ENCODE measurements at places on chromosomes 4 and X.

GRCh38 chrX:52346174-52347165 lies 22.4 kb upstream of the XAGE2 start:
- peak; percentile 19 for DNase-seq

GRCh38 chr4:75710246-75710645 lies 14.1 kb upstream of the USO1 start:
- DNase-seq = no peak

GRCh38 chrX:29242856-29243255 lies 655.6 kb downstream of the IL1RAPL1 start:
- no peak for DNase-seq

DNA sequence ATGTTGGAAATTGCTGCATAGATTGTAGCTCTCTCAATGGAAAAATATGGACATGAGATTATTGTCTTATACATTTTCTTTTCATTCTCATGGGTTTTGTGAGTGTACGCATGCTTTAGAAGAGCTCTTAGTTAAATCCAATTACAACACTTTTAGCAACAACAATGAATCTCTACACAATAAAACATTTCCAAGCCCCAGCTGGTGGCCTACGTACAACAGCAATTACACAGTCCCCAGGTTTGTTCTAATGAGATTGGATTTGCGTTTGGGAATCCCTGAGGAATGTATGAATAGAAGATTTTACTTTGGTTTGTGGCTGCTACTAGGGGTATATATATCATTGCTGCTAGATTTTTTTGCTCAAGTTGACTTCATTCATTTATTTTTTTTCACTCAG lies 98.6 kb downstream of the FHDC1 start:
- no peak for DNase-seq

DNA sequence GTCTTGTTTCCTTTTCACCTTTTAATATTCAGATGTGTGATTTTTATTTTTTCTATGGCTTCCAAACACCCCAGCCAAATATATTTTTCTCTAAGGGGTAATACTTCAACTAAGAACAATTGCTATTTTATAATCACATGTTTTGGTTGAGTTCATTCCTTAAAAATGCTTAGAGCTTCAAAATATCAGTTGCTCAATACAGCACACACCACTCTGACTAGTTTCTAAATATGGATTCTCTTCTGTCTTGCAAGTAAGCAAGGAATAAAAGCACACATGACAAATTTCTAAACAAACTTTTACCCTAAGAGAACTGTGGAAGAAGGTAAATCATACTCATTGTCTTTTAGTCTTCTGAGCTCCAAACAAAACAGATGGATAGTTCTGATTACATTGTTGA lies 27.2 kb downstream of the ANTXR2 start:
- no peak for DNase-seq

DNA sequence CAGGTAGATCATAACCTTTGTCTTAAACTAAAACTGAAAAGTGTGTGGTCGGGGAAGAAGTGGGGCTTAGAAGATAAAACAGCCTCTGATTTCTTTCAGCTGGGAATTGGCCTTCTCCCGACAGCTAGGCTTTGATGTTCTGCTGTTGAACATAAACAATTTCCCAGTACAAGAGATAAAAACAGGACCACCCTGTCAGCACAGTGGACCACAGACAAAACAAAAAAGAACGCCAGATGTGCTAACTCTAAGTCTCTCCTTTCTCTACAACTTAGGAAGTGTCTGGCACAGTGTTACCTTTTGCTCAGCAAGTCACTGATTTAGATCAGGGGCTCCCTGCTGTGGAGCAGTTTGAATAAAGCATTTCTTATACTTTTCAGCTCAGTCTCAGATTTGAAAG lies 87.5 kb upstream of the UXT start:
- DNase-seq = no peak
